ENCODE measurements at places on chromosomes 6 and 20. TPM values are rescaled to one million over a fixed set of nuclear protein-coding genes. Genes with fewer than 3 reads are reported as not detected.

Gene LINC00237
- total RNA-seq = not detected

Gene USP49
- 1.9 TPM for total RNA-seq

Gene CCDC167
- total RNA-seq = 25.1 TPM

DNA sequence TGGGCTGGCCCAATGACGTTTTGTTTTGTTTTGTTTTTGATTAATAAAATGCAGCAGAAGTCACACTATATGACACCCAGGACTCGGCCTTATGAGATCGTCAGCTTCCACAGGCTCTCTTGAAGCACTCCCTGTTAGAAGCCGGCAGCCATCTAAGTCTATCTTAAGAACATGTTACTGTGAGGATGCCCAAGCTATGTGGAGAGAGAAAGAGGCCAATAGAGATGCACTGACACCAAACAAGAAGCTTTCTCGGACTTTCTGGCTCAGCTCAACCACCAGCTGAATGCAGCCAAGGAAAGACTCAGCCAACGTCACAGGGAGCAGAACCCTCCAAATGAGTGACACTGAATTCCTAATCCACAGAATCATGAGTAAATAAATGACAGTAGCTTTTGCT is 14.0 kb downstream of the SGK1 start:
- DNase-seq = no peak

DNA sequence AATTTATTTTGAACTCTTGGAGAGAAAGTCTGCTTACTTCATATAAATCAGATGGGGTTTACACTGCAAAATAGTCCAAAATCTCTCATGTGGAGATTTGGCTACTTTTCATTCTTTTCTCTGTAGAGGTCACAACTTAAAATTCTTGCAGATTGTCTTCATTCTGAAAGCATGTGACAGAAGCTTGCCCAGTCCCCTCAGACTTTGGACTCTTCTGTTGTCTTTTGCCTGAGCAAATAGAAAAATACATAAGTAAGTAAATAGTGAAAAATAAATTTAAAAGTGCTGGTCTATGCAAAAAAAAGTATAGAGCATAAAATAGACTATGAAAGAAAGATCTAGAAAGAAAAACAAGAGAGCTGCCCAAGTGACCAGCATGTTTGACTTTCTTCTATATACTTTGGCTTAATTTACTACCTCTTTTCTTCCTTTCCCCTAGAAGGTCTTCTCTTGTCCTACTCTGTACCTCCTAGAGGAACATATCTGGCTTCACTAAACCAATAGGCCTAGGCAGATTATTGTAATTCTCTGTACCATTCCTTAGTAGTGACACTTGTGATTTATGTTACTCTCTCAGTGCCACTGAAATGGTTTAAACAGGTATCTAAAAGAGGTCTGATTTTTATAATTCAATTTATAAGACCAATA is 260.9 kb downstream of the TENT5A start:
- peak; percentile 54 for DNase-seq

GRCh38 chr6:84707171-84707570 is 57.2 kb downstream of the TBX18 start:
- DNase-seq = no peak

GRCh38 chr20:42391807-42392206 is 773.6 kb upstream of the CHD6 start:
- no peak for DNase-seq

DNA sequence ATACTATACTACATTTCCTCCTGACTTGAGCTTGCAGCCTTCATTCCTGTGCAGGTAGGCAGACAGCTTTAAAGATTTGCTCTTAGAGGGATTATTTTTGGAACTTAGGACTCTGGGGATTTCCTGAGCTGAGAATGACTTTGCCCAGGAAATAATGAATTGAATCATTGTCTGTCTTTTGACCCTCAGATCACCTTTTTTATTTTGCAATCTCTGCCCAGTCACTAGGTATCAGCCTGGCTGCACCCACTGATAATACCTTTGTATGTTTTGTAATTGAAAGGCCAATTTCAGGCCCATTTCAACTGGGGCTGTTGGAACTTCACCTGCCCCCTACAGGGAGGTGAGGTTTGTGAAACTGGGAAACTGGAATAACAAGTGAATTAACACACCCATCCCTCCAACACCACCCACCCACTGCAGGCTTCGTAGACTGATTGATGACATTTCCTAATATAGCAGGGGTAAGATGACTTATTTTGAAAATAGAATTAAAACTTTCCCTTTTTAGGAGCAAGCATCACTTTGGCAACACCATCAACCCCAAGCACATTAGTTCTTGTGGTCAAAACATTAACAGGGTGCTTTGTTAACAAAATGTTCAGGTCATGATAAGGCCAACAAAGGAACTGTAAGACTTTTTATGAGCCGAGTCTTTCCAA is 157.1 kb upstream of the CENPW start:
- DNase-seq = no peak

DNA sequence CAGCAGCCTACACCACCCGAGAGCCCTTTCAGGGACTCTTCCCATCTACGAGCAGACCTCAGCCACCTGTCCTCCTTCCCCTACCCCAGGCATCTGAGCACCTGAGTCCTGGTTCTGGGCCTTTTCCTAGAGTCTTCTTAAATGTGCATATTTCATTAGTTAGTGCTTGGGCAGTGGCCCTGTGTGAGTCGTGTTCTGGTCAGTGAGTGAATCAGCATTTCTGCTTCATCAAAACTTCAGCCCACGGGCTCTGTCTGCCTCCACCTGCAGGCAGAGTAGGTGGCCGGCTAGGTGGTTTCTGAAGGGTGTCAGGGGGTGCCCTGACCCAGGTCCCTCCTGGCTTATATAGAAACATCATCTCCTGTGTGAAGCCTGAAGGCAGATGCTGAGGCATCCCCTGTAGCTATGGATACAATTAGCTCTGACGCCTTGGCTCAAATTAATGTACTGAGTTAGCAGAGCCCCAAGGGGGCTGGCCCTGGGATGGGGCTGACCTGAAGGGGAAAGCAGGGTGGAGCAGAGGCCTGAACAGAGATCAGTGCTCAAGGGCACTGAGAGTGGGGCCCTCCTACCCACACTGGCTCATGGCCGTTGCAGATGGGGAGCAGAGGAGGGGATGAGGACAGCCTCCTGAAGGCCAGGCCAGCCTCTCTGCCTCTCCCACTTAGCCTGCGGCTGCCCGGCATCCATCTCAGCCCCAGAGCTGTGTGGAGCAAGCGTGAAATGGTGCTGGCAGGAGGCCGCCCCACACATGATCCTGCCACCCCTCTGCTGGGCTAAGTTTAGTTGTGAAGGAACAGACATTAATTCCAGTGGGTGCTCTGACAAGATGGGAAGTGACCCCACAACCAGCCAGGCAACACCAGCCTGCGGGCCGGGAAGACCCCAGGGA is 13.6 kb downstream of the IP6K3 start:
- no peak for DNase-seq

- no peak for DNase-seq
These were observed 3.3 kb upstream of the E2F1 start for GRCh38 chr20:33689493-33689892.

DNA sequence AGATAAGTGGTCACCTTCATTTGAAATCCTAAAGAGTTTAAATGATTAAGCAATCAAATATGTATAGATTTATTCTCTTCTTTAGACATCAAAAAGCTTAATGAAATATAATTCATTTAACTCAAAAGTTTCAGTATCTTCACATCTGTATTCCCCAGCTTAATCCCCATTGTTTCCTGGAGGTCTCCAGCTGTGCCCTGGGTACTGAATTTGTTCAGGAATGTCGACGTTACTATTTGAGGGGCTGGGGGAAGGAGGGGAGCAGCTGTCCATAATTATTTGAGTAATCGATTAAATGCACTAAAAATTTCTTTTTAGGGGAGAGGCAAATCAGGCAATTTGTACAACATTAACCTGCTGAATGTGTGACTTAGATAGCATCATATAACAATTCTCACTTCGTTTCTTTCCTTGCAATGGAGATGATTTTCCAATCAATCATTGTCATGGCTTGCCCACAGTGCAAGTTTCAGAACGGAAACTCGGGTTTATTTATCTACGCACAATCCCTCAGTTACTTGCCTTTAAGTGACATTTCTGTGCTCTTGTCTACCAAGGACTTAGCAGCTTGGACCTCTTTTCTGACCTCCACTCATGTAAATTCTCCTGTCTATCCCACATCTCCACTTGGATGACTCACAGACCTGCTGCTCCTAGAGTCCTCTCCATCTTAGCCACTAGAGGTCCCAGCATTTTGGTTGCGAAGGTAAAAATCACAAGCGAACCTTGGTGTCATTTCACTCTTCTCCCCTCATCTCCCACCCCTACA is 3.9 kb downstream of the DOK5 start:
- no peak for DNase-seq

DNA sequence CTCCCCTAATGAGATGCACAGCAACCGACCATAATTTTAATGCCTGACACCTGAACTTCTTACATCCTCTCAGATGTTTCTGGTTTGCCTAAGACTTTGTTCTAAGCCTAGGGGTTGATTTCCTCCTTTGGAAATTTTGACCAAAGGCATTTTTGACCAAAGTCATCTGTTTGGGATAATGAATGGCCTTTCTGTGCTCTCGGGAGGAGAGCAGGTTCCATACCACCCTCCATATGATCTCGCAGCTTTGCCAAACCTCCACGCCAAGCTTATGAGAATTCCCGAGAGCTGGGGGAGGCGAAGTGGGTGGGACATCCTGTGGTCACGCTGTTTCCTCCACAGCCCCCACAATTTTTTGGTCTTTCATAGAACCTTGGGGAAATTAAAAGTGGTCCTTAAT is 91.7 kb downstream of the SCML4 start:
- no peak for DNase-seq

GRCh38 chr20:31837896-31838397 is 7.5 kb downstream of the FOXS1 start:
- DNase-seq = no peak

DNA sequence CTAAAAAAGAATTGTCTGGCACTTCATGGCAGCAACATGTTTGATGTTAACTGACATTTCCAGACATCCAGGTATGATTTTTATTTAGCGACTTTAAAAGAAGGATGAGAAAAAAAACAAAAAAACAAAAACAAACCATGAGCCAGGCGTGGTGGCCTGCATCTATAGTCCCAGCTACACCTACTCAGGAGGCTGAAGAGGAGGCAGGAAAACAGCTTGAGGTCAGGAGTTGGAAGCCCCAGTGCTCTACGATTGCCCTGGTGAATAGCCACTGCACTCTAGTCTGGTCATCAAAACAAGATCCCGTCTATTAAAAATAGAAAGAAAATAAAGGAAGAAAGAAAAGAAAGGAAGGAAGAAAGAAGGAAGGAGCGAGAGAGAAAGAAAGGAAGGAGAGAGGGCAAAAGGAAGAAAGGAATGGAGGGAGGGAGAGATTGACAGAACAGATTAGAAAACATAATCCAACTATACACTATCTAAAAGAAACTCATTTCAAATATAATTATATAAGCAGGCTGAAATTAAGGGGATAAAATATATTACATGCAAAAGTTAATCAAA is 141.6 kb downstream of the TRIM27 start:
- DNase-seq = no peak

- no peak for DNase-seq
These were observed 278.5 kb upstream of the MARCKS start for GRCh38 chr6:113578691-113579090.
